ENCODE measurements at places on chromosomes 11 and 22.

- DNase-seq = no peak
Measured at GRCh38 chr11:120324932-120325810, at the start of gene TLCD5. Gene TLCD5 (plus strand): TSS chr11:120325299. CDS start chr11:120327442, 2,143 bp downstream.

DNA sequence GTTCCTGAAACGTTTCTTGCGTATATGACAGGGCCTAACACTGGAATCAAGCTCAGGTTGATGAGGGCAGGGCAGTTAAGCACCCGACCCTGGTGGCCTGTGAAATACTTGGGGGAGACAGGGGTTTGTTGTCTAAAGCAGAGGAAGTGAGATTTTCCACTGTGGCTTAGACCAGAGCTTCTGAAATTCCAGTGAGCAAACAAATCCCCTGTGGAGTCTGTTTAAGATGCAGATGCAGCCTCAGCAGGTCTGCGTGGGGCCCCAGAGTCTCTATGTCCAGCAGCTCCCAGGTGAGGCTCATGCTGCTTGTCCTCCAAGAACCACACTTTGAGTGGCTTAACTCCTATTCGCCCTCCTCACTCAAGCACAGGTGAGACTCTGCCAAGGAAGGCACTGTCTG lies 39.1 kb upstream of the PRAME start:
- no peak for DNase-seq

GRCh38 chr11:101803651-101804050 lies 111.2 kb upstream of the CEP126 start:
- DNase-seq = no peak

DNA sequence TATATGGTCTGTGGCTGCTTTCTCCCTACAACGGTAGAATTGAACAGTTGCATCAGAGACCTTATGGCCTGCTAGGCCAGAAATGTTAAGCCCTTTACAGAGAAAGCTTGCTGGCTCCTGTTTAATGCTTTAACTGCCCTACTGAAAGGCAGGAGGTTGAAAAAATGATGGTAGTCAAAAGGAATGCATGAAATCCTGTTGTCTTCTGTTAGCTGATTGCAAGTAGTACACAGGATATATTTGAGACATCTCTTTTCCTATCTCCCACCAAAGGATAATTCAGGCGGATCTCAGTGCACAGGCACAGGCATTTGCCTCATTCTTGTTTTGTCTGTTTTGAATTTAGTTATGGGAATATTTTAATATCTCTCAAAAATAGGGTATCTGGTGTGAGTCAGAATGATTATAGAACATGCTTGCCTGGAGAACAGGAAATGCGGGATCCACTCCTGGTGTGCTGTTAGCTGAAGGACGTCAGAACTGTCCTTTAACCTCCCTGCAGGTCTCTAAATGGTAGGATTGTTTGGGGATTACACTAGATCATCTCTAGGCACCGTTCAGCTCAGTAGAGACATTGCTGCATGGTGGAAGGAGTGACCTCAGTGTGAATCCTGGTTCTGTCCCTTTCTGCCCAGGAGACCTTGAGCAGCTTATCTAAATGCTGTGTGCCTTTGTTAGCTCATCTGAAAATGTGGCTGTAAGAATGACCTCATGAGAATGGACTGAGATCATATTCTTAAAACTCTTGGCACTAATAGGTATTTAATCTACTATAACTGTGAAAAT lies 49.5 kb downstream of the PACS1 start:
- DNase-seq = no peak

DNA sequence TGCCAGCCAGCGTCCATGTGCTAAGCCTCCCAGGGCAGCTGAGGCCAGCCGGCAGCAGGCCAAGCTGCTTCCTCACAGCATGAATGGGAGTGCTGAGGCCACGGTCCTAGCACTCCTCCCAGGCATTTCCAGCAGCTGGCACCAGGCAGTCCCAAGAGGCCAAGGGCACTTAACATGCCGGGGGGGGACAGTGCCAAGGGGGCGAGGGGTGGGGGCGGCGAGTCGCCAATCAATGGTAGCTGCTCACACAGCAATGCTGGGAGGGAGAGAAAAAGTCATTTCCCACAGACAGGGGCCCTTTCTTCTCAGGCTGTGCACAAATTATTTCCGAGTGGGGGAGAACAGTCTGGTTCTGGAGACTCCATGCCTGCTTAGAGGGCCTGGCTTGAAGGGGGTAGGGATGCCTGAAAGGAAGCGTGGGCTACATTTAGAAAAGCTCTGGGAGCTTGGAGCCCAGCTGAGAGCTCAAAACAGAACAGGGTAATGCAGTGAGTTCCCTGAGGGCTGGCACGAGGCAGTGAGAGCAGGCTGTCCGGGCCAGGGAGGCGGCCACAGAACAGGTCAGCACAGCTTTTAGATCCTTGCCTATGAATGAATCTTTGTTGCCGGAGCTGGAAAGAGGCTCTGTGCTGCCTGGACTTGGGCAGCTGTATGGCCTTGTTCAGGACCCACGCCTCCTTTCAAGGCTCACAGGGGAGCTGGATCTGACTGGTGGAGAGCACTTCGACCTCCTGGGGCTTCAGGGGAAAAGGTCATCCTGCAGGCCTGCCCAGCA lies 14.4 kb upstream of the TBC1D10A start:
- DNase-seq = no peak
